ENCODE measurements at places on chromosomes 3 and 15. TPM values are rescaled to one million over a fixed set of nuclear protein-coding genes. Genes with fewer than 3 reads are reported as not detected.

GRCh38 chr3:180743813-180744590, 64.7 kb upstream of the CCDC39 start:
- DNase-seq: no peak

GRCh38 chr15:72503147-72503546, 29.0 kb downstream of the ARIH1 start:
- DNase-seq: no peak

DNA sequence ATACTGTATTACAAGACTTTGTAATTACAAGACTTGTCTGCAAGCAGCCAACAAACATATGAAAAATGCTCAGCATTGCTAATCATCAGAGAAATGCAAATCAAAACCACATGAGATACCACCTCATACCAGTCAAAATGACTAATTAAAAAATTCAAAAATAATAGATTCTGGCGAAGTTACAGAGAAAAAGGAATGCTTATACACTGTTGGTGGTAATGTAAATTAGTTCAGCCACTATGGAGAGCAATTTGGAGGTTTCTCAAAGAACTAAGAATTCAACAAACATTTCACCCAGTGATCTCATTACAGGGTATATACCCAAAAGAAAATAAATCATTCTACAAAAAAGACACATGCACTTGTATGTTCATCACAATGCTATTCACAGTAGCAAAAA, 617.5 kb upstream of the CCDC54 start:
- DNase-seq: no peak

DNA sequence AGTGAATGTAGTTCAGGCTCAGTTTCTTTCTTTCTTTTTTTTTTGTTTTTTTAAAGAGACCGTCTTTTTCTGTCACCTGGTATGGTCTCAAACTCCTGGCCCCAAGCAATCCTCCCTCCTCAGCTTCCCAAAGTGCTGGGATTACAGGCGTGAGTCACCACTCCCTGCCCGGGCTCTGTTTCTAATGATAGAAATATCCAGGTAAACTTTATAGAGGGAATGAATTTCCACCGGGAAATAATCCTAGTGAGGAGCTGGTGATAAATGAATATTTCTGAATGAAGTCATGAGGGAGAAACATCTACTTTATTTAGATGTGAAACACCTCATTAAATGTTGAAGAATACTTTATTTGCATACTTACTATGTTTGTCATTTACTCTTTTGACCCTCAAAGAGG, 7.2 kb downstream of the RNF13 start:
- DNase-seq: no peak

DNA sequence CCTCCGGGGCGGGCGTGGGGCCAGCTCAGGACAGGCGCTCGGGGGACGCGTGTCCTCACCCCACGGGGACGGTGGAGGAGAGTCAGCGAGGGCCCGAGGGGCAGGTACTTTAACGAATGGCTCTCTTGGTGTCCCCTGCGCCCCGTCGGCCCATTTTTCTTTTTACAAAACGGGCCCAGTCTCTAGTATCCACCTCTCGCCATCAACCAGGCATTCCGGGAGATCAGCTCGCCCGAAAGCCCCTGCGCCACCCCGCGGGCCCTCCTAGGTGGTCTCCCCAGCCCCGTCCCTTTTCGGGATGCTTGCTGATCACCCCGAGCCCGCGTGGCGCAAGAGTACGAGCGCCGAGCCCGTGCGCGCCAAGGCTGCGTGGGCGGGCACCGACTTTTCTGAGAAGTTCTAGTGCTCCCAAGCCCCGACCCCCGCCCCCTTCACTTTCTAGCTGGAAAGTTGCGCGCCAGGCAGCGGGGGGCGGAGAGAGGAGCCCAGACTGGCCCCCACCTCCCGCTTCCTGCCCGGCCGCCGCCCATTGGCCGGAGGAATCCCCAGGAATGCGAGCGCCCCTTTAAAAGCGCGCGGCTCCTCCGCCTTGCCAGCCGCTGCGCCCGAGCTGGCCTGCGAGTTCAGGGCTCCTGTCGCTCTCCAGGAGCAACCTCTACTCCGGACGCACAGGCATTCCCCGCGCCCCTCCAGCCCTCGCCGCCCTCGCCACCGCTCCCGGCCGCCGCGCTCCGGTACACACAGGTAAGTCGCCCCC, at the start of gene THBS1:
Gene THBS1 (plus strand): TSS at position 595 of the 757 bp plus-strand sequence. CDS start 779 bp downstream, outside the sequence.
- DNase-seq: peak; percentile 79

DNA sequence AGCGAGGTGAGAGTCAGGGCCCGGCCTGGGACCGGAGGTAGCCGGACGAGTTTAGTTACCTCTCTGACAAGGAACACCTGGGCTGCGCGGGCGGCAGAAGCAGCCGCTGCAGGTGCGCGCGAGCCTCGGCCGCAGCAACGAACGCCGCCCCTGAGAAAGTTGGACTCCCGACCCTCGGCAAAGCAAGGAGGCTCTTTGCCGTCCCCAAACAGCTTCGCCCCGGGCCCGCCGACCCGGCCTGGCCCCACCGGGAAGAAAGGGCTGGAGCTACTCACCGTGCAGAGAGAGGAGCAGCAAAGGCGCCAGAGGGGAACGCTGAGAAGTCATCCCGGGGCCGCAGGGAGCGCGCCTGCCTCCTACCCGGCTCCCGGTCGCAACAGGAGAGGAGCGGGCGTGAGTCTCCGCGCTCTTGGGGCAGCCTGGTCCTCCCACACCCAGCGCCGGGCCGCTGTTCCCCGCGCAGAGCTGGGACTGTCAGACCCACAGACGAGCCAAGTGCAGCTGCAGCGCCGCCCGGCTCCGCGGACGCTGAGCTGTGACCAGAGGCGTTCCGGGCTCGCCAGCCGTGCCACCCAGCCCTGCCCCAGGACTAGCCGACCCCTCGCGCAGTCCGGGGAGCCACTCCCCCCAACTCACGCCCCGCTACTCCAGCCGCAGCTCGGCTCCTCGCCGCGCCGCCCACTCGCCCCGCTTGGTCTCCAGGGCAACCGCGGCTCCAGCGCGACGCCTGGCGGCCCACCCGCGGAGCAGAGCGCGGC, at the start of gene IGSF11:
Gene IGSF11 (minus strand): TSS at position 591 of the 758 bp plus-strand sequence. CDS start 264 bp downstream, at position 327.
- peak; percentile 29 for DNase-seq

GRCh38 chr3:10518506-10519150, 13.2 kb upstream of the ATP2B2 start:
- DNase-seq: no peak

MITF gene
- 13.6 TPM for total RNA-seq

DNA sequence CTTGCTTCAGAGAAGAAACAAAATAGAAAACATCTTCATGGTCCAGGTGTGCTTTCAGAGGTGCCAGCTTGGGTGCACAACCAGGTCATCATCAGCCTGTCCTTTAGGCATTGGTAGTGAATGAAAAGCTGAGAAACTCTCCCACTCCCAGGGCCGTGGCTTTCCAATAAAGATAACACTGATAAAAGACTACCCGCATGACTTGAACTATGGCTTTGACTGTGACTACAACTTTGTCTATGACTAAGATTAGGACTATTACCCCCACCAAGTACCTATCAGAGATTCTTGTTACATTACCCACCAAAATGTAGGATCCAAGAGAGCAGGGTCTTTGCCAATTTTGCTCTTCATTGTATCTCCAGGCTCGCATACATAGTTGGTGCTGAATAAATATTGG, 115.2 kb downstream of the EDEM1 start:
- DNase-seq: no peak

GRCh38 chr3:76365275-76365674, 579.9 kb upstream of the ZNF717 start:
- no peak for DNase-seq

GRCh38 chr15:92819278-92820235, 80.6 kb upstream of the CHD2 start:
- DNase-seq: no peak

IGSF11 gene
- 3.5 TPM for total RNA-seq

GRCh38 chr3:18345015-18345367, 80.1 kb downstream of the SATB1 start:
- DNase-seq: no peak

- DNase-seq: no peak
Measured at GRCh38 chr3:2921452-2921851, 188.7 kb downstream of the IL5RA start.

CPEB1 gene
- 4.7 TPM for total RNA-seq

ADGRG7 gene
- 0.11 TPM for total RNA-seq

- DNase-seq: no peak
Measured at GRCh38 chr3:61315871-61316270, 64.6 kb upstream of the FHIT start.

SERPINI1 gene
- 10.0 TPM for total RNA-seq

DNA sequence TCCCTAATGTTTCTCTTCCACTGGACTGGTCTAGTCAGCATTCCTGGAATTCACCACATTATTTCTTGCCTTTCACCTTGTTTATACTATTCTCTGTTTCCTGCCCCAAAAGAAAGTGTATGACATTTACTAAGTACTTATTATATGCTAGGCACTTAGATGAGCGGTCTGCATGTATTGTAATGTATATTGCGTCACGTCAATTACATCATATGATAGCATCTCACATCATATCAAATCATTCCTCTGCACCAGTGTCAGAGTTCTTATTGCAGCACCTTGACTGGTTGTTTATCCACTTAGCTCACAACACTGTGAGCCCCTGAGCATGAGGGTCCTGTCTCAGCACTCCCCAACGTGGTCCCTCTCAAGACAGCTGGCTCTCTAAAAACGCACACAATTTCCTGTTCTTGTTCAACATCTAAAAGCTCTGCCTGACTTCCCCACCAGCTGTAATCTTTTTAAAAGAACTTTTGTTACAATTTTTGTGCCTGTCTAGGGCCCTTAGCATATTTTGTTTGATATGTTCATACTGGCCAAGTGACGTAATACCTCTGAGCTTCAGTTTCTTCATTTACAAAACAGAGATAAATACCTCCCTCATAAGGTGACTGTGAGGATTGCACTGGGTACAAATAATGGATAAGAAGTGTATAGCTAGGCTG, 58.8 kb downstream of the ARHGAP31 start:
- peak; percentile 47 for DNase-seq

- peak; percentile 28 for DNase-seq
Measured at GRCh38 chr15:77716632-77717332, 84.1 kb upstream of the LINGO1 start.

- no peak for DNase-seq
Measured at GRCh38 chr15:25057574-25057973, 102.8 kb downstream of the SNRPN start.

GRCh38 chr3:10389995-10390394, 69.1 kb upstream of the SEC13 start:
- DNase-seq: no peak

GRCh38 chr3:179852142-179852905, 184.4 kb downstream of the PEX5L start:
- no peak for DNase-seq

DNA sequence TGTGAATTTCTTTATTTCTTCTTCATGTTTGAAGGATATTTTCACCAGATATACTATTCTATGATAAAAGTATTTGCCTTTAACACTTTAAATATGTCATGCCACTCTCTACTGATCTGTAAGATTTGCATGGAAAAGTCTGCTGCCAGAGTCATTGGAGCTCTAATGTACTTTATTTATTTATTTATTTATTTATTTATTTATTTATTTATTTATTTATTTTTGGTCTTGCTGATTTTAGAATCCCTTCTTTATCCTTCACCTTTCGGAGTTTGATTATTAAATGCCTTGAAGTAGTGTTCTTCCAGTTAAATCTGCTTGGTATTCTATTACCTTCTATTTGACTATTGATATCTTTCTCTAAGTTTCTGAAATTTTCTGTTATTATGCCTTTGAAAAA, 1669.6 kb downstream of the OTOL1 start:
- no peak for DNase-seq

NCBP2 gene
- 38.8 TPM for total RNA-seq

- DNase-seq: no peak
Measured at GRCh38 chr15:25727116-25727515, 136.0 kb downstream of the ATP10A start.

DNA sequence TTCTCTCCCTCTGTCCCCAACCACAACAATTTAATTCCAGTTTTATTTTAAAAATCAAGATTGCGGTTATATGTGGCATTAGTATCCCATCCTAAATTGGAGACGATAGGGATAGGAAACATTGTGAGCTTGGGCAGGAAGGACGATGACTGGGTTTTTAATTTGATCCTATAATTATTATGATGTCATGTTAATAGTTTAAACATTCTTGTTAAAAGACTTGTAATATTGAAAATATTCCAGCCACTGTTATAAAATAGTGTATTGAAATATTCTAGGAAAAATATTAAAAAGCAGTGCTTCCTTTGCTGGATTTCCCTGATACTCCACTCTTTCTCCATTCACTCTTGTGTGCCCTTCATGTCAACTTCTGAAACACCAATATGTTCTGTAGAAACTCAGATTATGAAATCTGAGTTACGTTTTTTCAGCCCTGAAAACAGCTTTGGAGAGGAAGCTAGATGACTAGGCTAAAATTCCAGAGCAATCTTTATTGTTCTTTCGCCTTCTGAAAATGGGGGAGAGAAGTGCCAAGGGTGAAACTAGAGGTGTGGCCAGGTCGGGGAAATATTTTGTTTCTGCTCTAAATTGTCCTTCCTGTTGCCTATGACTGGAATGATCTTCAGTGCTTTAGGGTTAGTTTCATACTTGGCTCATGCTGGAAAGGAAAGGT, 46.1 kb upstream of the MAP3K13 start:
- DNase-seq: no peak

GRCh38 chr3:123272547-123272946, 70.8 kb downstream of the SEC22A start:
- DNase-seq: no peak

MEX3B gene
- 17.1 TPM for total RNA-seq

PRSS50 gene
- total RNA-seq: 0.26 TPM

- DNase-seq: no peak
Measured at GRCh38 chr3:124854009-124854408, 33.2 kb downstream of the ITGB5 start.

HHATL gene
- 0.69 TPM for total RNA-seq

GRCh38 chr15:60935130-60935529, 294.0 kb downstream of the RORA start:
- no peak for DNase-seq

THSD4 gene
- 75.1 TPM for total RNA-seq

DNA sequence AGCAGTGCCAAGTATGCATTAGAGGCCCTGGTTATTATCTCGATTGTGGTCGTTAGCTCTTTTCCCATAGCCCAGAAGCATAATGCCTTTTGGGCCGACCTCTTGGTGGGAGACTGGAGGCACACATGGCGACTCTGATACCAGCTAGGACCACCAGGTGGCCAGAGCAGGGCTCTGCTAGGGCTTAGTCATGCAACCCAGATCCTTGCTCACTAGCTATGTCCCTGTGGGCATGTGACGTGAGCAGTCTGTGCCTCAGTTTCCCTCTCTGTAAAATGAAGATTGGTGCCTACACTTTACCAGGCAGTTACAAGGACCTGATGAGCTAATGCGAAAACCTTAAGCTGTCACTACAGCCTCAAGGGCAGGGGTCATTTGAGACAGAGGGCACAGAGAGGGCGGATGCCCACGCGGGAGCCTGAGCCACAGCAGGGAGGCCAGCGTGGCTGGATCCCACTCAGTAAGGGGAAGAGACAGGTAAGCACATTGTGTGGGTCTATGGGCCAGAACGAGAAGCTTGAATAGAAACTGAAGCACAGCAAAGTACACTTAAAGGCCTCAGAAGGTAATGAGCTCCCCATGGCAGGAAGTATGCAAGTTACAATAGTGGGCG, 8.8 kb downstream of the KLF15 start:
- DNase-seq: no peak

CCR3 gene
- not detected for total RNA-seq
